ENCODE measurements at places on chromosomes 7 and 10.

- peak; percentile 30 for DNase-seq
Measured at GRCh38 chr7:155796381-155797261, 15.6 kb downstream of the SHH start.

GRCh38 chr7:67671006-67671548, 674.4 kb downstream of the TYW1 start:
- no peak for DNase-seq

DNA sequence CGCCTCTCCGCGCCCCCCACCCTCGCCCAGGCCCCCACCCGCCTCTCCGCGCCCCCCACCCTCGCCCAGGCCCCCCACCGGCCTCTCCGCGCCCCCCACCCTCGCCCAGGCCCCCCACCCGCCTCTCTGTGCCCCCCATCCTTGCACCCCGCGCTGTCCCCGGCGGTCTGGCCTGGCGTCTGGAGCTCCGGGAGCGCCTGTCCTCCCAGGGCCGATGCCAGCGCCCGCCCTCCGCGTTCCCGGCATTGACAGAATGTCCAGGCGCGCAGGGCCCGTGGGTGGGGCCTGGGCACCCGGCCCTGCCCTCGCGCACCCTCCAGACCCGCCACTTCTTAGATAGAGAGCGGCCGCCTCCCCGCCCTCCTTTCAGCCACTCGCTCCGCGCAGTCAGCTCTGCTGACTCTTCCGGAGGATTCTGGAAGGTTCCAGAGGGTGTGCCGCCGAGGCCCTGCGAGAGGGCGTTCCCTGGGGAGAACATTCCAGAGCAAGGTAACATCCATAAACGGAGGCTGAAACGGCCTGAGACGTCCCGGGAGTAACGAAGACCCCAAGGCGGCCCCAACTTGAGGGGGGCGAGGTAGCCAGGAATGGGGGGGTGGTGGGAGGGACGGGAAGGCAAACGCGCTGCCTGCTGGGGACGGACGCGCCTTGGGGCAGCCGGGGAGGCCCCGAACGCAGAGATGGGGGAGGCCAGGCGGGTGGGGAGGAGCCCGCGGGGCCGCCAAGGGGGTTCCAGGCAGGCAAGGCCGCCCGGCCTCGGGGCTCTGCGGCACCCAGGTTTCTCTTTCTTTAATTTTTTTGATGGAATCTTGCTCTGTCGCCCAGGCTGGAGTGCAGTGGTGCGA, 117.8 kb downstream of the DYNC2I1 start:
- DNase-seq, result no peak

GRCh38 chr10:130553826-130554225, 417.6 kb downstream of the GLRX3 start:
- DNase-seq, result no peak

DNA sequence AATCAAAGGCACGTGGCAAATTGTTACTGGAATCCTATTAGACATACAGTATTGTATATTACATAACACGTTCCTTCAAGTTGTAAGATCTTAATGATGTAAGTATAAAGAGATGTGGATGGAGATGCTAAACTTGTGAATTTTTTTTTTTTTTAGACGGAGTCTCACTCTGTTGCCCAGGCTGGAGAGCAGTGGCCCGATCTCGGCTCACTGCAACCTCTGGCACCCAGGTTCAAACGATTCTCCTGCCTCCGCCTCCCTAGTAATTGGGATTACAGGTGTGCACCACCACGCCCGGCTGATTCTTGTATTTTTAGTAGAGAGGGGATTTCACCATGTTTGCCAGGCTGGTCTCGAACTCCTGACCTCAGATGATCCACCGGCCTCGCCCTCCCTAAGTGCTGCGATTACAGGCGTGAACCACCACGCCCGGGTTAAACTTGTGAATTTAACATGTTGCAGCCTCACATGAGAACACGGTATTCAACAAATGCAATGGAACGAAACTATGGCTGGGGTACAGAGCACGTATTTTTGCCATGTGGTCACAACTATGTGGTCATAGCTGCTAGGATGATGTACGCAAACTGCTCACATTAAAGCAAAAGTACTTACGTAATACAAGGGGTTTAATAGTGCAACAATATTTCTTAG, 818 bp upstream of the SUPV3L1 start:
- DNase-seq, result no peak

DNA sequence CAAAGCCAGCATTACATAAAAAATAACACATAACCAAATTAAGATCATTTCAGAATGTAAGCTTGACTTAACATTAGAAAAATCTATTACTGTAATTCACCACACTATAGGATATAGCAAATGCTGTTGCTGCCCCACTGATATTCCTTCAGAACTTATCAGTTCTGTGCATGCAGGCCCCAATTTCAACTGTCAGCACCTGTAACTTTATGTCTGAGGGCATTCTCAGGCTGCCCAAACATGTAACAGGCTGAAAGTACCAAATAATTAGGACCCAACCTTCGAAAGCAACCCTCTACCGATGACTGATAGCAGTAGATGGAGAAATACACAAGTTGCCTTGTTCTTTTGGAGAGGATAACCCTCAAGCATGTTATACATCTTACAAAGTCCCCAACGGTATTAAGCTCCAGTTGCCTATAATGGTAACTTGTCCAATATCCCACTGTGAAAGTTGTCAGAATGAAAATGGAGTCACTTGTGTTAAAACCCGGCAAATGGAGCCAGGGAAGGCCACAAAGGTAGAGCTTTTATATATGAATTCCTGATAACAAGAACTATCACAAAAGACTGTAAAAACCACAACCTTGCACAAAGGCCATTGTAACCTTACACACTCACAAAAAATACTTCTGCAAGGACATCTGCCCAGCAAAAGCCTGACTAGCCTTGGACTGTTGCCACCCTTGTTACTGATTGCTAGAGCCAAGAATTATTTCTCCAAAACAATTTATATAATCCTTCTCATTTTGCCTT, 66.9 kb upstream of the ZNF746 start:
- no peak for DNase-seq

- DNase-seq, result no peak
Measured at GRCh38 chr7:3846738-3847137, 545.7 kb downstream of the SDK1 start.

GRCh38 chr7:54878339-54878738, 119.3 kb upstream of the SEC61G start:
- DNase-seq, result no peak

DNA sequence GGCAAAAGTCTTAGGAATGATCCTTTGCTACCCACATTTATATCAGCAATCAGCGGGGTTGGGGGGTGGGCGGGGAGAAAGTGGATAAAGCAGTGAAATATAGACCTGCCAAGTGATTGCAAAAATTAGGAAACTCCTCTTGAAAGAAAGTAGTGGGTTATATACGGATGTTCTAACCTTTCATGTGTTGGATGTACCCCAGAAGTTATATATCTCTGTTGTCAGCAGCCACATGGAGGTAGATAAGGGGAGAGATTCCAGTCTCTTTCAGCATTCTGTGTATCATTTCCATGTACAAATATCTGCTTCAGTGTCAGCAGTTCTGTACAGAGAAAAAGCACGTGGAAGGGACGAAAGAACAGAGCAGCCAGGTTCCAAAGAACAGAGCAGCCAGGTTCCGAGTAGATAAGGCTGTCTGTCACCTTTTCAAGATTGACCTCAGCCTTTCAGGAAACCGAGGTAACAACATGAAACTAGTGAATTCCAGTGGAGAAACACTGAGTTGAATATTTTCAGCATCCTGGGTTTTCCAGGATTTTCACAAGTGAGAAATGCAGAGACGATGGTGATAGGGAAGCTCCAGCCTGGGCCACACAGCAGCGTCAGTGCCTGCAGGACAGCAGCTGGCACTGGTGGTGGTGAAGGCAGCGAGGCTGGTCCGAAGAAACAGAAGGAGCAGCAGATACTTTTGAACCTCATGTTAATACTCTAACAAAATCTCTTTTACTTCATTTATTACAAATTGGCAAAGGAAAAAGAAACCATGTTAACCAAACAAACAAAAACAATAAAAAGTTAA, 212.3 kb downstream of the C7orf25 start:
- no peak for DNase-seq

DNA sequence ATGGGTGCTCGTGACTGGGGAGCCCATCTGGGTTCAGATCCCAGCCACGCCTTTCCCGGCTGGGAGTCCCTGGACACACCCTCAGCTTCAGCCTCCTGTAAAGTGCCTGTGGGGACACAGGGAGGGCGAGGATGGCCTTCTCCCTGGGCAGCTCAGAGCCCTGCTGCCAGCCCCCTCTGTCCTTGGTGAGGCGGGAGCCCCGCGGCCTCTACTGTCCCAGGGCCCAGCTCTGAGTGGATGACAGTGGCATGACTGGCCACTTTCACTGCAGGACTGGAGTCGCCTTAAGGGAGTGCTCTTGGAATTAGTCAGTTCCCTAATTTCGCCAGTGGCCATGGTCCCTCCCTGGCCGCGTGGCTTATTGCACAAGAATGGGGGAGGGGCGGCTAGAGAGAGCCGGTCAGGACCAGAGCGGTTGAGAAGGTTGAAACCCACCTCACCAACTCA, 4.6 kb downstream of the BRI3 start:
- DNase-seq, result no peak

- DNase-seq, result no peak
Measured at GRCh38 chr7:130452951-130453350, 12.1 kb upstream of the CEP41 start.

GRCh38 chr10:95289003-95289920, 1.5 kb downstream of the PDLIM1 start:
- no peak for DNase-seq
